Right hindlimb (tissue), 1 donor: ENCODE measurements at places on chromosomes 3 and 15.

GRCh38 chr15:67783303-67783702, 42.0 kb upstream of the SKOR1 start:
- no peak for DNase-seq

GRCh38 chr15:66955001-66955516, 110.3 kb upstream of the SMAD3 start:
- DNase-seq: no peak

DNA sequence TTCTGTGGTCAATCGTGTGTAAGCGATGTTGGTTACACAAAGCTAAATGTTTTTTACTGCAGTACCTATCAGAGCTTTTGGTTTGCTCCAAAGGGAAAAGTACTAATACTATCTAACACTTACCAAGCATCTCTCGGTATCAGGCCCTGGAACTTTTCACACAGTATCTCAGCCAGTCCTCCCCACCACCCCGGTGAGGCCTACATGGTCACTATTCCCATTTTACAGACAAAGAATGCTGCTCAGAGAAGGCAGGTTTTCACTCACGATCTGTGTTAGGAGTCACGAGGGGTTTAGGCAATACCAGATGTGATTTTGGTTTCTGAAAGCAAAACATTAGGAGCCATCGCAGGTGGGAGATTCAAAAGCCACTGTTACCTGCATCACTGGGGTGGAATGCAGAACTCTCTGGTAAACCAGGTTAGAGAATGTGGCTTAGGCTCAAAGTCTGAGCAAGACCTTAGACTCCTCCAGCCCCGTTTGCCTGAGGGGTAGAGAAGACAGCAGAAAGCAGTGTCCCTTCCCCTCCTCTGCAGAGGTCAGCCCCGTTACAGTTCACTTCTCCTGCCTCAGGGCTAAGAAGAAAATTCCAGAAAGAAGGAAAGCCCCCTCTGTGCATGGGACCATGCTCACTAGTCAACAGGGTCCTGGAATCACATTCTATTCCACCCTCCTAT, 57.2 kb downstream of the XXYLT1 start:
- DNase-seq: no peak

DNA sequence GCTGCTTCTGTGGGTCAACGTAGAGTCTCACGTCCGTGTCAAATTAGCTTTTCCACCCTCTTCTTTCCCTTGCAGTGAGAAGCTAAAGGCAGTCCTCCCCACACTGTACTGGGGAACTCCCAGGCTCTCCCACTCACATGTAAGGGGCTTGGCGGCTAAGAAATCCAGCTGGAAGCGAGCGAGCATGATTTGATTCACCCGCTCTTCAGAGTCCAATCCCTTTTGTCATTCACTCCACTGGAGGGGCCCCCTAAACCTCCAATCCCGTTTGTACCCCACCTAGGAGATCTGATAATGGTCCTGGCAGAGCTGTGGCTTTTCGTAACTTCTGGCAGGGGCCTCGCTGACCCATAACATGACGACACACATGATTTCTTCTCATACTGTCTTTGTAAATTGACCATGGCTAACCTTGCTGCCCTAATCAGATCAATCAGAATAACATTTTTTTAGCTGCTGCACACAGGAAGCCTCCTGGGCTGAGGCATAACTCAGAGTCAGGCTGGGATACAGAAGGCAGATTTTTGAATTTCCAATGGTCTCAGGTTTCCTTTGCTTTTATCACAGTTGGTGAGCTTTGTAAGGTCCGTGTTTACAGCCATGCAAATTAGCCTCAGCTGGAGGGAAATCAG, 235.2 kb downstream of the GREM1 start:
- DNase-seq: peak; percentile 71

- no peak for DNase-seq
Measured at GRCh38 chr3:78873641-78874040, 894.2 kb downstream of the ROBO1 start.

- no peak for DNase-seq
Measured at GRCh38 chr3:131608296-131608695, 105.5 kb upstream of the MRPL3 start.
